ENCODE measurements at places on chromosomes 1 and 21.
A peak's percentile ranks its signal among the peaks of the same experiment; 100 is the strongest.

DNA sequence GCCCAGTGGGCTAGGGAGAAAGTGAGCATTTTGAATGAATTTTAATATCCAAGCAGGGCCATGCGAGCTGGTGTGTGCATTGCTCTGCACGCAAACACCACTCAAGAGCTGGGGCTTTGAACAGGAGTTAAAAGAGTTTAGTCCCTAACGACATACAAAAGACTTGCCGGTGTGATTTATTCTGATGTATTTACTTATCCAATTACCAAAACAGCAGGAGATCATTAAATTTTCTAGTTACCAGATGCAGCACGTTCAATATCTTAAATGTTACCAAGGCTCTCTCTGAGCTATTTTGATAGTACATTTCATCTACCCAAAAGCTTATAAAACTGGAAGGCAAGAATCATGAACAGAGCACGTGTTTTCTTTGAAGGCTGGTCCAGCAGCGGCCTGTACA, 30.0 kb upstream of the DMRTA2 start:
- DNase-seq = no peak

GRCh38 chr1:58815069-58815685, 31.3 kb upstream of the JUN start:
- DNase-seq = peak; percentile 97

- peak; percentile 18 for DNase-seq
Measured at GRCh38 chr21:23725576-23725975, 1881.7 kb downstream of the MRPL39 start.

- peak; percentile 44 for DNase-seq
Measured at GRCh38 chr1:156203331-156203730, 9.4 kb downstream of the SLC25A44 start.

GRCh38 chr1:182996816-182997215, 26.4 kb upstream of the LAMC1 start:
- DNase-seq = no peak

- no peak for DNase-seq
Measured at GRCh38 chr1:198655459-198656121, 16.8 kb downstream of the PTPRC start.

GRCh38 chr1:37734629-37735591, 30.0 kb downstream of the EPHA10 start:
- DNase-seq = no peak

GRCh38 chr1:203630697-203631096, 4.1 kb downstream of the ATP2B4 start:
- no peak for DNase-seq

DNA sequence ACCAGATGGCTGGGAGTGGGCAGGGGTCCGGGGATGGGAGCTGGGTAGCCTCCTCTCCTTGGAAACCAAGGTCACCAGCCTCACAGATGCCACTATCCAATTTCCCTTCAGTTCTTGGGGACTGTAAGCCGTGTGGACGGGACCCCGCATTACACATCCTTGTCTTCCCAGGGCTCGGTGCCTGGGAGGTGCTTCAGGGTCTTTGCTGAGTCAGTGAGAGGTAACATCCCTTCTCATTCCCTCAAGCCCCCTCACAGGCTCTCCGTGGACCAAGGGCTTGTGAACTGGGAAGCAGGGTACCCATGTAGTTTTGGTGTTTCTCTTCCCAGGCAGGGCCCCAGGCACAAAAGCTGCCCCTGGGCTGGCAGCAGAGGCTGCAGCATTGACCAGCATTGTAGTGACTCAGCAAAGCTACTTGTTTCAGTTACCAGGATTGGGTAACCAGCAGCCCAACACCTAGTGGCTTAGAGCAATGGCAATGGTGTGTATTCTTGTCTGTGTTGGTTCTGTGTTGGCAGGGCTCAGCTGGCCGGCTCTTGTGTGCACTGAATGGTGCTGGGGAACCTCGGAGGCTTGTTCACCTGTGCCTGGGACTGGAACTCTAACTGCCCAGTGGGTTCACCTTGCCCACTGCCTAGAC, 24.6 kb upstream of the PCBP3 start:
- DNase-seq = peak; percentile 21

- no peak for DNase-seq
Measured at GRCh38 chr1:30327370-30328099, 395.9 kb downstream of the MATN1 start.

- DNase-seq = peak; percentile 72
Measured at GRCh38 chr1:21904704-21905520, 32.2 kb downstream of the HSPG2 start.

DNA sequence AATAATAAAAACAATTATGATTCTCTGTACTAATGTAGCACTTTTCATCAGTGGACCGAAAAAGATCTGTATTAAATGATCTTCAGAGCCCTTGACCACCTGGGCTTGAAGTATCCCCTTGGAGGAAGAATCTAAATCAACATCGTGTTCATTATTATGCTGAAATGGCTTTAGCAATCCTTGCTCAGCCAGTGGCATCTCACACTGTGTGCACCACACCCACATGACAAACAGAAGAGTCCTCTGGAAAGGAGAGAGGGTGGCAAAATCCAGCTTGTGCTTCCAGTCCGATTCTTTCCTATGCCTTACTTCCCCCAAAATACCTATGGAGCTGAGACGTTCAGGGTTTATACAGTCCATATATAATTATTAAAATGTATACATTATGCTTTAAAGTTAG, 318.5 kb upstream of the RUNX1 start:
- no peak for DNase-seq

- no peak for DNase-seq
Measured at GRCh38 chr1:34648501-34648900, 106.3 kb upstream of the GJB5 start.

GRCh38 chr1:209040351-209040750, 543.2 kb upstream of the CAMK1G start:
- DNase-seq = peak; percentile 78

- peak; percentile 74 for DNase-seq
Measured at GRCh38 chr1:150820730-150821512, 12.9 kb upstream of the CTSK start.

DNA sequence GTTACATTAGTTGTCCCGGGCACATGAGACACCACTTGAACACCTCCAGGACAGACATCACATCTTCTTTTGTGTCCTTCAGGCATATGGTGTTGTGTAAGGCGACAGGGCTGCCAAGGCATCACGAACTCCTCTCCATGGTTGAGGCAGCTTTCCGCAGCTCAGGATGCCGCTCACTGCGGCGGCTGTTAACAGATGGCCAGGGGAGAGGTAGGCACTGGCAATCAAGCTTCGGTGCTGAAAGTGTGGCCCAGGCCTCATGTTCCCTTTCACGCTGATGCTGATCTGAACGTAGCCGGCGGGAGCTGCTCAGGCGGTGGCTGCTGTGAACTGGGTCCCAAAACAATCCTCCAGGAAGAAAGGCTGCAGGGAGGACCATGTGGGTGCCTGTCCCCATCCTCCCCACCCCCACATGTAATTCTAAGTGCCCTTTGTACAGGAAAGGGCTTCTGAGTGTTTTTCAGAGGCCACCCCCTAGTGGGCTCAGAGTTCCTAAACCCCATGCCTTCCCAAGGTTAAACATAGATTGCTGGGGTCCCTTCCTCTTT, 287.1 kb upstream of the AJAP1 start:
- no peak for DNase-seq

- no peak for DNase-seq
Measured at GRCh38 chr1:62573675-62574074, 23.6 kb upstream of the ANGPTL3 start.

DNA sequence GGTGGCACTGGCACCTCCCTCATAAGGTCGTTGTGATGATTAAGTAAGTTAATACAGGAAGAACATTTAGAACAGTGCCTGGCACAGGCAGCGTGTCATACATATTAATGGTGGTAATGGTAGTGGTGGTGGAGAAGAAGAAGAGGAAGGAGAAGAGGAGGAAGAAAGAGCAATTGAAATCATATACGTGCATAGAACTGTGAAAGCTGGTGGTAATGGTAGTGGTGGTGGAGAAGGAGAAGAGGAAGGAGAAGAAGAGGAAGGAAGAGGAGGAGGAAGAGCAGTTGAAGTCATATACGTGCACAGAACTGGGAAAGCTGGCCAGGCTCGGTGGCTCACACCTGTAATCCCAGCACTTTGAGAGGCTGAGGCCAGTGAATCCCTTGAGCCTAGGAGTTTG, 121.3 kb upstream of the HOOK1 start:
- DNase-seq = no peak

GRCh38 chr1:50163680-50164079, 55.0 kb downstream of the ELAVL4 start:
- DNase-seq = no peak

GRCh38 chr1:38547321-38547720, 312.3 kb downstream of the RRAGC start:
- no peak for DNase-seq

GRCh38 chr1:206646504-206646903, 11.2 kb downstream of the DYRK3 start:
- no peak for DNase-seq

DNA sequence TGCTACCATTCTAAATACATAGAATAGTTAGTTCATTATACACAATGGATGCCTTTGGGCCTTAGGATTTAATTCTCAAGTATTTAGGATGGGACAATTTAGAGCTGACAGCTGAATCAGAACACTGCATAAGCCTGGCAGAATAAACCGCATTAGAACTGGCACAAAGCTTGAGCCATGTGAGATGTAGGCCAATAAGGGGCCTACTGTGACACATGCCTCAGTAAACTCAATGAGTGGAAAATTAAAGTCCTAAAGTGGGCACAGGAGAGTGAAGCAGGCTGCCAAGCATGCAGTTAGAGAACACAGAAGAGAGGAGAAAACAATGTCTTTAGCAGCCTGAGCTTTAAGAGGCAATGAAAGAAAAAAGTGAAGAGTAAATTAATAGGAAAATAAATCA, 24.3 kb downstream of the SCYL3 start:
- no peak for DNase-seq

- DNase-seq = no peak
Measured at GRCh38 chr1:42982641-42983040, 24.0 kb upstream of the SLC2A1 start.

GRCh38 chr1:66527686-66528085, 6.3 kb upstream of the SGIP1 start:
- DNase-seq = no peak

GRCh38 chr1:244353551-244354091, 98.1 kb downstream of the ADSS2 start:
- peak; percentile 95 for DNase-seq

DNA sequence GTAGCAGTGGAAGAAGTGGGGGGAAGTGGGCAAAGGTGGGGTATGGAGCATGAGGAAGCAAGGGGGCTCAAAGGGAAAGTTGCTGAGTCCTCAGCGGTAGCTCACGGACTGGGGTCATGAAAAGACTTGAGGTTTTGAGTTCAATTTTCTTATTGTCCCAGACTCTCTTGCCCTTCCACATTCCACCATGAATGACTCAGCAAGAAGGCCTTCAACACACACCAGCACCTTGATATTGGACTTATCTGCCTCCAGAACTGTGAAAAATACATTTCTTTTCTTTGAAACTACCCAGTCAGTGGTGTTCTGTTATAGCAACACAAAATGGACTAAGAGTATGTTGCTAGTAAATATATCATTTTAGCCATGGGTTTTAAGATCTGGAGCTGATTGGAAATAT, 17.3 kb upstream of the RHBDL2 start:
- peak; percentile 75 for DNase-seq

DNA sequence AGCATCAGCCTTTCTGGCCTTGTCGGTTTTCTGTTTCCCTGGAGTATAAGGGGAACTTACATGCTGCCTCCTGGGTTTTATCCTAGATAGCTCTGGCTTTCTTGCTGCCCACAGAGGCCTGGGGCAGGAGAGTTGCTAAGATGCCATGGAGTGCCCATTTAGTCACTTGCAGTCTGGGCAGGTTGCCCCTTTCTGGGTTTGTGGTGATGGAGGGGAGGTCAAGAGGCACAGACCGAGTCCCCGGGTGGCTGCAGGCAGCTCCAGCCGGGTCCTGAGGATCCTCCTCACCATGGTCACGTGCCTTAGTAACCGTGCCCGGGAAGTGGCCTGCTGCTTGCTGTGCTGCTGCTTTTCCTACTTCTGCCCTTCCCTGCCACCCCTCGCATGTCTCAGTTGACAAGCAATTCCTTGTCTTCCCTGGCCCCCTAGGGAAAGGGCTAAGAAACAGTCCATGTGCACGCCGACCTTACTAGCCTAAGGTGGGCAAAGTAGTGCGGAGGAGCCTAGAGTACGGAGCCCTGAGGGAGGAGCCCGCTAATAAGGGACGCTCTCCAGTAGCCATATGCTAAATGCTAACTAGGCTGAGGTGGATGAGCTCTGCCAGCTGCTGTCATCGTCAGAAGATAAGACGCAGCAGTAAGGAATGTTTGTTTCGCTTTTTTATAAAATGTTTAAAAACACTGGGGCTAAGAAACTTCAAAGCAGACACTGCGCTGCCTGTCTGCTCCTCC, 34.8 kb downstream of the CLCA1 start:
- DNase-seq = no peak

DNA sequence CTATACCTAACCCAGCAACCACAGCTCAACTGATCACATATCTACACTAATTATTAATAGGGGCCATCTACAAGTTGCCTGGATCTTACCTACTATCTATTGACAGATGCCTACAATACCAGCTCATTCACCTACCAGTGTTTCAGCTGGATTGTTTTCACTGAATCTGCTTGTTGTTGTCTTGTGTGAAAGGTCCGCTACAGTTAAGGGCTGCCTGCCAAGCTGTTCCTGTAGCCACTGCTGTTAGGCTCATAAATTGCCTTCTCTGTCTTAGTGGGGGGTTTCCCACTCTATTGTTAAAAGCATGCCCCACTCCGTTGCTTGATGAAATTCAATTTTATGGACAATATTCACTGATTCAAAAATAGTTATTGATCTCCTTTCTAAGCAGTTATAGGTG, 199.7 kb upstream of the TMPRSS15 start:
- DNase-seq = no peak

- no peak for DNase-seq
Measured at GRCh38 chr1:160028426-160028825, 3.4 kb downstream of the PIGM start.

GRCh38 chr1:67294836-67295617, 12.6 kb upstream of the IL12RB2 start:
- DNase-seq = no peak

DNA sequence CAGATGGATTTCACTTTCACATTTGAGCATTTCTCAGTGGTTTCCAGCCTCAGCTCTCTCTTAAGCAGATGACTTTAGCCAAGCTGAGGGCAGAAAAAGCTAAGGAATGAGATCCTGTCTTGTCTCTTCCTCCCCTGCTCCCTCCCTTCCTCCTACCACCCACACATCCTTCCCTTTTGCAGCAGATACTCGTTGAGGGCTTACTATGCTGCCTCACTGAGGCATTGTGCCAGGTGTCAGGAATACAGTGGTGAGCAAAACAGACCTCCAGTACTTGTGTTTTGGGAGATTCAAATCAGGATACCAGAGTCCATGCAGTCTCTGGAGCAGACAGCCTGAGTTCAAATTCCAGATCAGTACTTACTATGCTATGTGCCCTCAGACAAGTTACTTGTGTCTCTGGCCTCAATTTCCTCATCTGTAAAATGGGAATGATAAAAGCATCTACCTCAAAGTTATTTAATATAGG, 43.2 kb downstream of the KIF26B start:
- DNase-seq = no peak

DNA sequence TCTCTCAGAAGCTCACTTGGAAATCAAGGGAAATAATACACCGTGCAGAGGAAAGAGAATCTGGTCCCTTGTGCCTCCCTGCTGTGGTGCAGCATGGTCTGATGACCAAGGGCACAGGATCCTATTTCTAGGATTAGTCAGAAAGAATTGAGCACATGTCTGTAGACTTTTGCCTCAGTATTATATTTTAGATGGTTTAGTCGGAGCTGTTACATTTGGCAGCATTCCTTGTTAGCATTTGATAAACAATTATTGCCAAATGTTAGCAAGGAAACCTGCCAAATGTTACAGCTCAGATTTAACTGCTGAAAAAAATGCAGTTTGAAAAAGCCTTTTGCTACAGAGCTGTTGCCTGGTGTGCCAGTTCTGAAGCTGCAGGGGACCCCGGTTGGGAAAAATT, 183.5 kb upstream of the DPYD start:
- peak; percentile 62 for DNase-seq
